Iris pigment epithelial cell (primary cell): ENCODE measurements at places on chromosomes 1 and 21.

DNA sequence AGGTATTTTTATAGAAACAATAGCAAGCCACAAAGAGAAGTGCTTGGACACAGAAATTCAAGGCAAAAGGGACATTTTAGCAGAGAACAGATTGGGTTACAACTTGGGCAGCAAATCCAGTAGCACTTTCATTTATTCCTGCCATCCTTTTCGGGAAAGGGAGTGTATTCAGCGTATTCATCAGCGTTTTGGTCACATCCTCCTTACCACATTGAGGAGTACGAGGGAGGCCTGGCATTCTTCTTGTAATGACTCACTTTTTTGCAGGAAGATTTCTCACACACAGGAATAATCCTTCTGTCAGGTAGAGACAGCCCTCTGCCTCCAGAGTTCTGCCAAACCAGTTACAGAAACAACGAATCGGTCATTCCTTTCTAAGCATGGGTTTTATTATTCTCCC is 18.1 kb upstream of the FAM78B start:
- DNase-seq = no peak

DNA sequence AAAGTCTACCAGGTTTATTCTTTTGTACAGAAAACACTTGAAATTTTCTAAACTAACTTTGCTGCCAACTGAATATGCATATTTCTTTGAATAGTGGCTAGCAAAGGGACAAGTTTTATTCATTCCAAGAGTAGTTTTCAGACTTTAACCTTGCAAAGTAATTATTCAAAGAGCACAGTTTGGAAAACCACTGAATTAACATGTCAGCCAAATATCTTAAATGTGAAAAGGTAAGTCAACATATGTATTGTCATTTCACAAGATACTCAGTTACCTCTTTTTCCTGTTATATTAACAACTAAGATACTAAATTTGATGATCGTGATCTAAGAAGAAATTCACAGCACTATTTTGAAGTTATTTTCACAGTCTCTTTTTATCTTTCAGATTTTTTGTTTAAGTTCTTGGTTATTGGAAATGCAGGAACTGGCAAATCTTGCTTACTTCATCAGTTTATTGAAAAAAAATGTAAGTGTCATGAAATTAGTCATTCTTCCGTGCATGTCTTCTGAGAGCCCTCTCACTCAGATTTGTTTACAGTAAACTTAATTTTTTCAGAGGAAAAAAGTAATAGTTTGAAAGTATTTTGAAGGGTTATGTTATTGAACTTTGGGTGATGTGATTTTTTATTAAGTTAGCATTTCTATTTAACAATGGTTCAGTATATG is 15.3 kb downstream of the RAB4A start:
- peak; percentile 40 for DNase-seq

DNA sequence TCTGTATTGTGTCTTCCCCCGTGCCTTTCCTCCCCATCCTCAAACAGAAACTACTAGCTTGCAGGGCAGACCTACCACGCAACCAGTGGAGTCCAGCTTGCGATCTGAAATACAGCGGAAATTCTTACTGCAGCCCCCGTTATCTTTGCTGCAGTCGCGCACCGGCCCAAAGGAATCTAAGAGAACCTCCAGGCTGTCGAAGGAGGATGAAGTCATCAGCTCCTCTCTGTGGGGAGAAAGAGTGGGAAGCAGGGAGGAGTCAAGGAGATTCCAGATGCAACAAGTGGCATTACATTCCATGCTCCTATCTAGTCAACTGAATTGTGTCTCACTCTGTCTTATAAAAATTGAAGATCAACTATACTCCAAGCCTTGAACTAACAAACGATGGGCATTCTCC is 206.9 kb downstream of the ASTN1 start:
- DNase-seq = no peak

DNA sequence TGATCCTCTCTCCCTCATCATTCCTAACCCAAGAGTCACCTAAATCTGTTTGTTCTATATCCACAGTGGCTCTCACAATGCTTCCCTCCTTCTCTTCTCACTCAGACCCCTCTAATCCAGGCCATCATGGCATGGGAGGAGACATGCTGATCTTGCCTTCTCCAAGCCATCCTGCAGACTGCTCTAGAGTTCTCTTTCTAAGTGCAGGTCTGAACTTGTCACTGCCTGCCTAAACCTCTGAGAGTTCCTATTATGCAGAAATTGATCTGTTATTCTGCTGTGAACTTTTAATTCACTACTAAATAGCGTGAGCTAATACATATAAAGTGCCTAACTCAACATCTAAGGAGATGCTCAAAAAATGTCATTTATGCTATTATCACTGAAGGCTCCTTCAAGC is 26.8 kb downstream of the LAMC2 start:
- no peak for DNase-seq

- DNase-seq = no peak
Observed at GRCh38 chr21:44763050-44763378, 38.6 kb downstream of the UBE2G2 start.

DNA sequence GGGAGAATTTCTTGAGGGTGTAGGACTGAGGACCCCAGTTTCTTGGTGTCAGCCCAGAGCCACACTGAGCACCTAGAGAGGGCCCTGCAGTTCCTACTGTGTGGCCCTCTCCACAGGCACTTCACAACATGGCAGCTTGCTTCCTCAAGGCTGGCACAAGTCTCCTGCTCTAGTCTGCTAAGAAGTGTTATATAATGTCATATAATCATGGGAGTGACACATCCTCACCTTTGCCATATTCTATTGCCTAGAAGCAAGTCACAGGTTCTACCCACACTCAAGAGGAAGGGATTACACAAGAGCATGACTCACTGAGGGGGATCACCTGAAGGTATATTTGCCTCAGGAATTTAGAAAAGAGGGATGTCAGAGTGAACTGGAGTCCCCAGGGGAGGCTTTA is 5.5 kb upstream of the SNX27 start:
- DNase-seq = no peak

DNA sequence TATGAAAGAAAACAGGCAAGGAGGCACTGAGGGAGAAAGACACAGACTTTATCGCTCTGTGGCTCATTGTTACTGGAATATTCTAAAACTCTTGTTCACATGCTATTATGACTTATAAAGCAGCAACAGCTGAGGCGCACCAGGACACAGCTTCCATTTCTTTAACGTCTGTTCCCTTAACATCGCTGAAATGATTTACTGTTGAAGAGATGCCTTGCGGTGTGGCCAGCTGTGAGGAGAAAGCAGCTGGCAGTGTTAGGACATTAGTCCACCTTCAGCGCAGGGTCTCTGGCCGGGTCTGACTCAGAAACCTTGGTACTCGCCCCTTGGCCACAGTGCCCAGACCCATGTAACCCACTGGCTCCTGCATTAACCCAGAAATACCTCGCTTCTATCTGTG is 3.1 kb upstream of the PER3 start:
- no peak for DNase-seq

GRCh38 chr1:74549932-74550331 is 37.5 kb upstream of the LRRC53 start:
- DNase-seq = no peak

- peak; percentile 38 for DNase-seq
Observed at GRCh38 chr1:31822766-31823165, 6.9 kb upstream of the SPOCD1 start.

- no peak for DNase-seq
Observed at GRCh38 chr1:82534996-82535395, 734.3 kb downstream of the ADGRL2 start.
